Left lung (tissue), 14 donors: ENCODE measurements at places on chromosomes 7 and 10. TPM values are rescaled to one million over a fixed set of nuclear protein-coding genes. Genes with fewer than 3 reads are reported as not detected.

CHCHD1 gene
- polyA plus RNA-seq = 38.4 TPM

FZD8 gene
- polyA plus RNA-seq = 5.0 TPM

CLDN4 gene
- polyA plus RNA-seq = 87.3 TPM

SCART1 gene
- polyA plus RNA-seq = 3.0 TPM

TAF6 gene
- 60.9 TPM for polyA plus RNA-seq

MNX1 gene
- 0.47 TPM for polyA plus RNA-seq

PSD gene
- 9.6 TPM for polyA plus RNA-seq

BEND7 gene
- polyA plus RNA-seq = 20.0 TPM

TWIST1 gene
- 0.21 TPM for polyA plus RNA-seq

ITIH2 gene
- 1.6 TPM for polyA plus RNA-seq

LRRTM3 gene
- polyA plus RNA-seq = 3.5 TPM

MBL2 gene
- not detected for polyA plus RNA-seq

MYL10 gene
- 0.39 TPM for polyA plus RNA-seq

SLC18A3 gene
- polyA plus RNA-seq = not detected
